Left renal cortex interstitium (tissue), 4 donors: ENCODE measurements at places on chromosomes 12 and 14.

- DNase-seq, result no peak
Measured at GRCh38 chr12:56084958-56085543, 5.1 kb downstream of the ERBB3 start.

GRCh38 chr12:65199604-65200003 is 30.2 kb downstream of the LEMD3 start:
- no peak for DNase-seq

DNA sequence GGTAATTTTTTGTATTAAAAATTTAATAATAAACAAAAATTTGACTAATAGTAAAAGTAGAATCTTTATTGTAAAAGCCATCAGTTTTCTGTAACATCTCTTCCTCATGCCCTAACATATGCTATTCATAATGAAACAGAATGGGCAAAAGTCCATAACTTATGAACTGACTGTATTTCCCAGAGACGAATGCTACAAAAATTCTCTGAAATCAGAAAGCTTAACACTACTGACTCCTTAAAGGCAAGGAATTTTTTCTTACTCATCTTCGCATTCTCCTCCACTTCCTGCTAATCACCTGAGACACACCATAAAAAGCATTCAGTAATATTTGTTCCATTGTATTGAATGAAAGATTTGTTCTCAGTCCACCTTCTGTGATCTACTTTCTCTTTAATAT is 17.6 kb downstream of the MON2 start:
- no peak for DNase-seq

DNA sequence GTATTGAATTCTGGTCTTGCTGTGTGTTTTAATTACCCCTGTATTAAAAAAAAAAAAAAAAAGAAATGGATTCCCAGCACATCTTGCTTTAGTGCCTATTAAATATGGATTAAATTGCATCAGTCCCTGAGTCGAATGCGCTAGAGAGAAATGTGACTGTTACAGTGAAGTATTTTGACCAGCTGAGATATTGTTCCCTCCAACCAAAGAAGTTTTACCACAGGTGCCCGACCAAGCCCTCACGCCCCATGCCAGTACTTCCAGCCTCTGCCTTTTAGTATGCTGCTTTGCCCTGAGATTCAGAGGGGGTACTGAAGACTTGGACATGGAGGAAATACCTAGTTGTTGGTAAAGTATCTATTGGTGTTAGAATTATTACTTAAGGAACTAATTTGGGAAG is 159.7 kb downstream of the TTLL5 start:
- no peak for DNase-seq

DNA sequence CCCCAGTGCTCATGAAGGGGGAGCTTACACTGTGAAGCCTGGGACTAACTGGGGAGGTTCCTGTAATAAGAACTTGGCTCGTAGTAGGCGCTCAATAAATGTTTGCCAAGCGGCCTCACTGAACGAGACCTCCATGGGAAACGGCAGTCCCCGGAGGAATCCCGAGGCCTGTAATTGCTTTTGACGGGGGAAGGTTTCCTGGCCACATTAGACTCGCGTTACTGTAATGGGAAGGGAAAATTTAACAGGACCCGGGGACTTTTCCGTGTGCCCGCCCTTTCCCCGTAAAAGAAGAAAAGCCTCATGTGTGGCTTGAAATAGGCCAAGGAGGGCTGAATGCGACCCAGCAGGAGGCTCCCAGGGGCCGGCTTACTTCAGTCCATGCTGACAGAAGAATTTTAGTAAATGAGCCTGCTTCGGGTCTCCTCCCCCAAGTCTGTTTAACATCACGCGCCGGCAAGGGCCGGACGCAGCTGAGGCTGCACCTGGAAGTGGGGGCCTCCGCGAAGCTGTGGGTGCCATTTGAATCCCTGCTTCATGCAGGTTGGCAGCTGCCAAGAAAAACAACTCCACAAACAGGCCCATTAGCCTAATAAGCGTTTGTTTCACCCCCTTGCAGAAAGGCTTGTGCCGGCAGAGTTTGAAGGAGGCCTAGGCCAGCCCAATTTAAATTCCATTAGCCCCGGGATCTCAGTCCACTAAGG is 39.8 kb upstream of the PWP1 start:
- no peak for DNase-seq

DNA sequence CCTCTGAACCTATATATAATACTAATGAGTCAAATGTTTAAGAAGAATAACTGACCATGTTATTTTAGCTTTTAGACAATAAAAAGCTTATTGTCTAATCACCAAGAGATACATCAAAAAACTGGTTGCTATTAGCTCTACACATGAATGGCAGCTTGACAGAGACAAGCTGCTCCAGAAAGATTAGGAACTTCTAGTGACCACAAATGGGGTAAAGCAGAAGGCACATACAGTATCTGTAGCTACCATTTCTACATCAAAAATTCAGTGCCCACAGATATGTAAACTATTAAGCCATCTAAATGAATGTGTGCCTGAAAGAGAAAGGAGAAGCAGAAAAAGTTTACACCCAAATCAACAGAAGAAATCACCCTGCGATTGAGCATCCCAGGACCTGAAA is 2.4 kb downstream of the AREL1 start:
- no peak for DNase-seq

DNA sequence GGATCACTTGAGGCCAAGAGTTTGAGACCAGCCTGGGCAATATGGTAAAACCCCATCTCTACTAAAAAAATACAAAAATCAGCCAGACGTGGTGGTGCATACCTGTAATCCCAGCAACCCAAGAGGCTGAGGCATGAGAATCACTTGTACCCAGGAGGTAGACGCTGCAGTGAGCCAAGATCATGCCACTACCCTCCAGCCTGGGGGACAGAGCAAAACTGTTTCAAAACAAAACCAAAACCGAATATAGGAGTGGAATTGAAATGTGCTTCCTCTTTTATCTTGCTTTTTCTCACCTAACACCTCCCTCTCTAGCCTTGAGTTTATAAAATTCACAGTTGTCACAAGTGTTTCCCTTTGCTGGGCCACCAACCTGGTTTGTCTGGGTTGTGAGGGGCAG is 181.9 kb downstream of the PAH start:
- no peak for DNase-seq

- DNase-seq, result no peak
Measured at GRCh38 chr12:92470608-92471021, 232.2 kb upstream of the PLEKHG7 start.

DNA sequence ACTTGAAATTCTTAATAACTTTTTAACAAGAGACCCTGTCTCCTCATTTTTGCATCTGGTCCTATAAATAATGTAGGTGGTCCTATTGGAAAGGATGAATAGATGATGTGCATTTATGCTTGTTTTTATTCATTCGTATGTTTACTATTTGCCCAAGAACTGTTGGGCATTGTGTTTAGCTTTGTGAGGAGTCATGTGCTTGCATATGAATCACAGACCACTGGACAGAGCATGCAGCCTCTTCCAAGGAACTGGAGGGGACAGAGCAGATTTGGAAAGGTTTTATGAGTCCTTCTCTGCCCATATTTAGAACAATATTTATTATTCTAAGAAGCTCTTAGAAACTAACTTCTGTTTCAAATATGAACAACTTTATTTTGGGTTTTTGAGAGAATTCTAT is 414.0 kb downstream of the SOX5 start:
- DNase-seq, result no peak

DNA sequence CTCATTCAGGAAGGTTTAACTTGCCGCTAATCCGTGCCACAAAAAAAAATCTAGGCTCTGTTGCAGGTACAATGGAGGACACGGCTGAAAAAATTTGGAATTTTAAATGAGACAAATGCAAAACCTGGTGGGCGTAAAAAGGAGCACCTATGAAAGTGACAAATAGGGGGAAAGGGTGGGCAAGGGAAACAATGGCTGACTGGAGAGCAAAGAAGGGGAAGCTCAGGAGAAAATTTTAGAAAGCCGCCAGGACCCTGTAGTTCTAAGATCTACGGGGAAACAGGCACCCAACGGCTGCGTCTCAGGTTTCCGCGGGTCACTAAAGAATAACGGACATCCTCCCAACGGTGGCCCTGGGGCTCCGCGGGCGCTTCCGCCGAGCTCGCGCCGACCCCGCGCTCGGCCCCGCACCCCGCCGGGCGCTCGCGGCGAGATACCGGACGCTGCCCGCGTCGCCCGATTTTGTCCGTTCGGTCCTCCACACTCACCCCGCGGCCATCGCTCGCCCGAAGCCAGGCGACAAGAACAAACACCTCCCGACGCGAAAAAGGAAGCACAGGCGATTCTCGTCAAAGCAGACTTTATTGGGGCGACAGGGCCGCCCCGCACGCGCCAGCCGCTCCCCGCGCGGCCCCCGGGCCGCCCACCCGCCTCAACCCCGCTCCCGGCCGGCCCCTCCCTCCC is 1.1 kb upstream of the YY1 start:
- DNase-seq, result no peak

DNA sequence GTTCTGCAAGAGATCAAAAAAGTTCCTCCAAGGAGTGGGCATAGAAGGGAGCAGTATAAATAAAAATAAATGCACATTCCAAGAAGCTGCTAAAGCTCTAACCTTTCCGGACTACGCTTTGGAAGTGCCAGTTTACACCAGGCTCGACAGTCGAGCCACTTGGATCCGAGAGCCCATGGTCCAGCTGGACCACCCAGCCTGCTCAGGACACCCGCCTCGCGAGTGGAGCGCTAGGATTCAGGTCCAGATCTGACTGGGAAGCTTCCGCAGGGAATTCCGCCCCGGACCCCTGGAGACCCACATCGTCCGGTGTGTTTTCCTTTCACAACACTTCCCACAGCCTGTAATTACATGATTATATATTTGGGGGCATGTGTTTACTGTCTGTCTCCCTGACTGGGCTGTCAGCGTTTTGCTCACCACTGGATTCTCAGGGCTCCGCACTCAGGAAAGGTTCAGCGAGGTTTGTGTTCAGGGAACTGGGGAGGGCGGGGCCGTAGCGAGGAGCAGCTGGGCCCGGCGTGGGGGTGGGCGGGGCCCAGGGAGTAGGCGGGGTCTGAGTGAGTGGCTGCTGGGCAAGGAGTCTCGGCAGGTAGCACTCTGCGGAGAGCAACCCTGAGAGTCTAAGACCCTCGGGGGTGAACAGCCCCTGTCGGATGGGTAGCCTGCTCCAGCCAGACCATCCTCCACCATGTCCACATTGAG is 52.3 kb upstream of the TMEM263 start:
- DNase-seq, result no peak

DNA sequence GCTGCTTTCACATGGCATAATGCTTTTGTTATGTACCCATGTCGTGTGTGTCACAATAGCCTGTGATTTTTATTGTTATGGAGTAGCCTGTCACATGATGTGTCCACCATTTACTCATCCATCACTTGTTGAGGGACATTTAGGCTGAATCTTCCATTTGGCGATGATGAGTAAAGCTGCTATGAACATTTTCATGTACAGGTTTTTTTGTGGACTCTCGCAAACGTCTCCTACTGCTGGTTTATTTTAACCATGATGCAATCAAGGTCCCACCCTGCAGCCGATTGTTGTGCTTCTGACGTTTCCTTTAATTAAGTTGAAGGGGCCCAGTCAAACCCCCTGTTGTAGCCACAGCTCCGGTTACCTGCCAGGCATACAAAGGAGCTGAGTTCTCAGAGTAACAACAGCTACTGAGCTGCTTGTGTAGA is 63.2 kb downstream of the ZNF664 start:
- no peak for DNase-seq

DNA sequence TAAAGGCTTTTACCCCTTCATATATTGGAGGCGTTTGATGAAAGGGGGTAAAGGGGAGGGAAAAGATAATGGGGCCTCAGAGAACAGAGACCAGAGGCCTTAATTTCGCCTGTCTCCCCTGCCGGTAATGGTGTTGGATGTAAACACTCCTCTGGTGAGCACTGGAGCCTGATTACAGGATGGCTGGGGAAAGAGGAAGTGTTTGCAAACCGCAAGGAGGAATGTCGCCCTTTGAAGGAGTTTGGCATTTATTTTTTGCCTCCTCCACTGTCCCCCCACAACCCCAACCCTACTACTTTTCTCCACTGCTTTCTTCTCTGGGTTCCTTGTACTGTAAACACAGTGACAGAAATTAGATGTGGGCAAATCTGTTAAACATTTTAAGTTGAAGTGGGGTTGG is 211.9 kb upstream of the TBX3 start:
- no peak for DNase-seq
